M059J (cell line): ENCODE measurements at places on chromosomes 12 and 14.

GRCh38 chr12:5433081-5433844 lies 1.4 kb downstream of the NTF3 start:
- DNase-seq: no peak

- peak; percentile 82 for DNase-seq
These were observed 16.1 kb downstream of the GPR68 start for GRCh38 chr14:91228112-91229004.

DNA sequence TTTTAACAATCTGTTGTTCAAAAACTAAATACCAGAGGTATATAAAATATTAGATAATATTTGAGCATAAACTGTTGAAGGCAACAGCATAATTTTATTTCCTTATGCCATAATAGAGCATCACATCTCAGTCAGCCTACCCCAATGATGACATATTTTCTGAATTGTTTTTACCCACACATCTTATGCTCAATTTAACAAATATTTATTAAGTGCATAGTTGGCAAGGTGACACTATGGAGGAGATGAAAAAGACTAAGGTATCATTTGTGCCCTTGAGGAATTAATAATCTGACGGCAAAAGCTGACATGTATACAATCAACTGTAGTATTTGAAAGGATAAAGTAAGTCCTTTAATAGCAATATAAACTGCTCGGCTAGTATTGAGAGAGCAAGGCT lies 102.4 kb downstream of the SYT1 start:
- DNase-seq: no peak

- no peak for DNase-seq
These were observed 18.2 kb downstream of the ALDH2 start for GRCh38 chr12:111784953-111785352.

GRCh38 chr12:103960616-103961227 lies 5.0 kb upstream of the TDG start:
- DNase-seq: no peak

GRCh38 chr12:118103201-118103600 lies 610 bp downstream of the VSIG10 start:
- DNase-seq: peak; percentile 31

DNA sequence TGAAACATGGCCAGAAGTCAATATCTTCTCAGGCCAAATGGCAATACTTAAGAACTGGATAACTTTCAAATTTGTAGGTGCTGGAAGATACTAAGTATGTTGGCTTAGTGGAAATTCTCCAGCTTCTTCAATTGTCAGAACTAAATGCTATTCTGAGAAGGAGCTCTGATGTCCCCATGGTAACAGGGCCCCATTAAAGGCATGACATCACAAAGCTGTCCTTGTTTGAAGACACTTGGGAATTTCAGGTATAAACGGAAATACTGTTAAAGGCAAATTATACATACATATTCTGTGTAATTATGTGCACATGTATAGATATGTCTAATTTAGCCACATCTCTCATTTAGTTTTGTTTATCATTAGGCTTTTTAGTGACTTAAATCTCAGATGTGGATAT lies 210.0 kb upstream of the SEL1L start:
- DNase-seq: no peak

GRCh38 chr12:33488036-33488435 lies 48.4 kb upstream of the SYT10 start:
- no peak for DNase-seq

DNA sequence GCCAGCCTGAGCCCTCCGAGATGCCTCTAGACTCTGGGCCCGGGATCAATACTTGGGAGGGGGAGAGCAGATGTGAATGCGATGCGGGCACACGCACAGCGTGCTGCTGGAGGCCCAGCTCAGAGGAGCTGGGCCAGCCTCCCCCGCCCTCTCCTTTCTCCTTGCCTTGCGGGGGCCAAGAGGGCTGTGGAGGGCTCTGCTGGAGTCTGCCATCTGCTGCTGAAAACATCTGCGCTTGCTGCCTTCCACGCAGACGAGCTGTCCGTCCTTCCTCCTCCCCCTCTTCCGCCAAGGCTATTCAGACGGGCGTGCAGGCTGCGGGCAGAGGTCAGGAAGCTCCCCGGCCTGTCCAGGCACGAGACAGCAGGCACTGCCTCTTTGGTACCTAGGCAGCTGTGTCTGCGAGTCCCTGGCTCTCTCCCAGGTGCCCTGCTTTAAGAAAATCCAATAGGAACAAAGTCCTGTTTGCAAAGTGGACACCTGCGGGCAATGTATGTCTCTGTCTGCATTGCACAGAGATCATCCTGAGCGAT lies 75.2 kb downstream of the SPRING1 start:
- no peak for DNase-seq

DNA sequence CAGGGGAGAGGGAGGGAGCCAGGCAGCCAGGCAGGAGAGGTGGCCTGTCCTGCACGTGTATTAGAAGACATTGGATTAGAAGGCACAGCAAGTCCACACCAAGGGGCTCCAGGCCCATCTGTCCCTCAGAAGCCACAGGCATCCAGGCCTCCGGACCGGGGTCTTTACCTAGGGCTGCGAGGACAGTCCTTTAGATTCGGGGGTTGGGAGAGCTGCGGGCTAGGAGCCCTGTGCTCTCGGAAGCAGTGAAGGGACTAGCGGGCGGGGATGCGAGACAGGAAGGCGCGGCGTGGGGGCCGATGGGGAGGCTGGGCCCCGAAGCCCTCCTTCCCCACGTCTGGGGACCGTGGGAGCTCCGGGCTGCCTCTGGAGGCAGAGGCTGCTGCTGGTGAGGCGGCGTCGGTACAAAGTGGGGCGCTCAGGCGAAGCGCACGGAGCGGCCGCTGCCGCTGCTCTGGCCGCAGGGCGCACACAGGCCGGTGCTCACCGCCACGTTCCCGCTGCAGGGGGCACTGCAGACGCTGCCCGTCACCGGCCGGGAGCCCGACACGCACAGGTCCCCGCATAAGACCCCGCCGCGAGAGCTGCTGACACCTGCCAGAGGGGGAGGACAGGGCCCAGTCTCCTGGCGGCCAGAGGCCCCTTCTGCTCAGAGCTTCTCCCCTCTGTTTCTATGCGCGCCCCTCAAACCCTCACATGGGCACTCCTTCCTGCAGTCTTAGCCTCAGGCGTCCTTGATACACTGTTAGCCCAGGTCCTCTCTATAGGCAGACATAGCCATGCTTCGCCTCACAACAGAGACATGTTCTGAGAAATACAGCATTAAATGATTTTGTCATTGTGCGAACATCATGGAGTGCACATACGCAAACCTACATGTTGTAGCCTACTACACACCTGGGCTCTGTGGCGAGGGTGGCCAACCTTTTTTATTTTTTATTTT lies 17.3 kb downstream of the KRT7 start:
- DNase-seq: no peak
